ENCODE measurements at places on chromosomes 1 and 21.
A peak's percentile ranks its signal among the peaks of the same experiment; 100 is the strongest.

- no peak for DNase-seq
These were observed 3.6 kb downstream of the NUP210L start for GRCh38 chr1:154151311-154151710.

DNA sequence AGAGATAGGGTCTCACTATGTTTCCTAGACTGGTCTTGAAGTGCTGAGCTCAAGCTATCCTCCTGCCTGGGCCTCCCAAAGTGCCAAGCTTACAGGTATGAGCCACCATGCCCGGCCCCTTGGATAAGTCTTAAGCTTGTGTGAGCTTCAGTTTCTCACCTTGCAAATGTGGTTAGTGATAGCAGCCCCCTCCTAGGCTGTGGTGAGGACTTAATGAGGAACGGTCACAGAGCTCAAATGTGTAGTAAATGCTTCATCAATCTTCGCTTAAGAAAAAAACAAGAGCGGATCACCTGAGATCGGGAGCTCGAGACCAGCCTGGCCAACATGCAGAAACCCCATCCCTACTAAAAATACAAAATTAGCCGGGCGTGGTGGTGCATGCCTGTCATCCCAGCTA, 3.0 kb downstream of the CNR2 start:
- DNase-seq = no peak

DNA sequence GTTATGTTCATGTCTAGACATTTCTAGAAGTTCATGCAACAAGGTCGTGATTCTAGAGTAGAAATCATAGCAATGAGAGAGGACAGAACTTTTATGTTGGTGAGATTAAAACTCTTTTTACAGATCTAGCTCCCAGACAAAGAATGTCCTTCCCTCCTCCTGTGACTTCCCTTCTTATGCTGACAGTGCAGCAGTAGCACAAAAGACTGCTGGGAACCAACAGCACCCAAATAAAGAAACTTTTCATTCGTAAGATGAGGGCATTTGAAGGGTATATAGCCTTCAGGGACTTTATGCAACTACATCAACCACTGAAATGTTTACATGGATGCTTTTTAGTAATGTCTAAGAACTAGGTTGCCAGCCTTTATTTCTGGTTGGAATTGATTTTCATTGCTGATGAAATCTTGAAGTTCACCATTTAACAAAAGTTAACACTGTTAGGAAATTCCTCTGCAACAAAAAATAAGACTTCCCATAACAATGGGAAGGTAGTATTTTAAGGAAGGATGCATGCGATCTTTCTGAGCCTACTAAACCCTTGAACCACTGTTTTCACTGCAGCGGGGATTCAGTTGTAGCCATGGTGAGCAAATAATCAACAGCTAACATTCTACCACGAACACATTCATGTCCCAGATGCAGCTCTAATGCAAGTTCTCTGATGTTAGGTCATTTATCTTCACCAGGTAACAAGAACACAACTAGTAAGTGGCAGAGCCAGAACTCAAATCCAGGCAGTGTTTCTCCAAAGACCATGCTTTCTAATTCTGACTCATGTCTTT, 672.8 kb downstream of the PTPRC start:
- DNase-seq = no peak

DNA sequence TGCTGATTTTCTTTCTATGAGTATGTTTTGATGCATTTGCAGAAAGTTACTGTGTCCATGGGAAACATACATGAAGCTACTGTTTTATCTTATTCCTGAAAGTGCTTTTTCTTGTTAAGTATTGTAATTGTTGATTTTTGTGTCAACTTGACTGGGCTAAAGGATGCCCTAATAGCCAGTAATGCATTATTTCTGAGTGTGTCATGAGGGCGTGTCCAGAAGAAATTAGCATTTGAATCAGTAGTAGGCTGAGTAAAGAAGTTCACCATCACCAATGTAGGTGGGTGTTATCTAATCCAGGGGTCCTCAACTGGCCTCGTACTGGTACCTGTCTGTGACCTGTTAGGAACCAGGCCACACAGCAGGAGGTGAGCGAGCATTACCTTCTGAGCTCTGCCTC, 760.2 kb downstream of the PLA2G4A start:
- no peak for DNase-seq

GRCh38 chr1:24925082-24925779, 4.8 kb downstream of the RUNX3 start:
- DNase-seq = peak; percentile 91

DNA sequence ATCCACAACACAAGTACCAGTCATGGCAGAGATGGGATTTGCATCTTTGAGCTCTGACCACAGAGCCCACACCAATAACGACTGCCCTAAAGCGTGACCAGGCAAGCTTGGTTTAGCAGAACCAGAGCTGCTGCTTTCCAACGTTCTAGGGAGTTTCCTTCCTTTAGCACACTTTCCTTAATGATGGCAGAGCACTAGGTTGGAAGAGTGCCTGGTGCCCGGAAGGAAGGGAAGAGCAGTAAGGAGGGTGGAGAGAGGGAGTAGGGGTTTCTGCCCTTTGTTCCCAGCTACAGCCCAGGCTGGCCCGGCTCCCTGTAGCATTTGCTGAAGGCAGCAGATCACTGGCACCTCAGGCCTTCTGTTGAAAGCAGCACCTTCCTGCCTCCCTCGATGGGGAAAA, 6.1 kb upstream of the EVA1C start:
- no peak for DNase-seq

- DNase-seq = no peak
These were observed 4.4 kb upstream of the UTP25 start for GRCh38 chr1:209823143-209824041.

- no peak for DNase-seq
These were observed 203.2 kb upstream of the USP24 start for GRCh38 chr1:55418208-55419000.

DNA sequence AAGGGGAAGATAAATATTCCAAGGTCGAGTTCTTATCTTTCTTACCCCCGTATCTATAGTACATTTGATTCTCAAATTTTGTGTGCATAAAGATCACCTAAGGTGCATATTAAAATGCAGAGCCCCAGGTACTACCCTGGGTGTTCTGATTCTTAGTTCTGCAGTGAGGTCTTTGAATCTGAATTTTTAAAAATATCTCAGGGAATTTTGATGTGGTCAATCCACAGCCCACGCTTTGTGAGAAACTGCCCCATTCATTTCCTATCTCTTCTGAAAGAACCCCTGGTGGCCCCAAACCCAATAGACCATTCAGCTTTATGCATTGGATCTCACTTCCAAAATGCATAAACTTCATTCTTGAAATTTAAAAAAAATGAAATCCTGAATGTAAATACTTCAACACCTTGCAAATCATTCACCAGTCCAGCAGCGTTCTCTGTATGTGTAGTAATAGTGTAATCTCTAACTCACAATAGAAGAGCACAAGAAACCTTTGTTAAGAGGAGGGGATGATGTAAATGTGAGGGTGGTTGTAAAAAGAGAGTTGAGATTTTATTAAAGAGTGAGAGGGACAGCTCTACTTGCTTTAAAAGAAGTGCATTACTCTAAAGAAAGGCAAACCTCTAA, 108.8 kb upstream of the ZP4 start:
- DNase-seq = no peak
